ENCODE measurements at places on chromosomes 3 and 15.

GRCh38 chr15:60649845-60650548, 171.1 kb upstream of the ICE2 start:
- peak; percentile 7 for DNase-seq

DNA sequence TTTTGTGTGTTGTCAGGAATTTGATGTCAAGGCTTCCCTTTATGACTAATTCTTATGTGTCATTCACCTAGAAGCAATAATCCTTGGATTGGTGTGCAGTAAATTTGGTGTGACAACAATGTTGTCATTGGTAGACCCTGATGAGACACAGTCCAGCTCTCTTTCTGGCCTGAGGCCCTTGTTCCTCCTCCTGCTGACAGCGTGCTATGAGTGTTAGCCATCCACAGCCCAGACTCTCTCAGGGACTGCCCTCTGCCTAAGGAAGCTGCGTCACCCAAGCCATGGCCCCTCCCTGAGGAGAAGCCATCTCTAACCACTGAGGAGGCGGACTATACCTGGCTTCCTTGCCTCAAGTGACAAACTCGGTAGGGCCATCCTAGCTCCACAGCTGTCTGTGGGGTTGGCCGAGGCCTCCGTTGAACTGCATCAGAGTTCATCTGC, 13.3 kb upstream of the TM4SF1 start:
- DNase-seq = no peak

DNA sequence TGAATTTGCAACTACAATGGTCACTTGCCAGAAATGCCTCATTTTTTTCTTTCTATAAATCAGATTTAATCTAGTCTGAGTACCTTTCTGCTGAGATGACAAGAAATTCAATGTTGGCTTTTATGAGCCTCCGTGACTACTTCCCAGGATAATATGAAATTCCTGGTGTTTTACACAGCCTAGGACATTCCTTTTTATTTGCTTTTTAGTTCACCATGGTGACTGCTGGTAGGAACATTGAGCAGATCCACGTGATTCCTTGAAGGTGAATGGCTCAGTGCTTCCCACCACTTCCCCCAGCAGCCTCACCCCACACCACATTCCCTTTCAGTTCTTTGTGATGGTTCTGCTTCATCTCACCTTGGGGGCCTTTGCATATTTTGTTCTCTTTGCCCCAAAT, 4.3 kb upstream of the NPTN start:
- DNase-seq = no peak

DNA sequence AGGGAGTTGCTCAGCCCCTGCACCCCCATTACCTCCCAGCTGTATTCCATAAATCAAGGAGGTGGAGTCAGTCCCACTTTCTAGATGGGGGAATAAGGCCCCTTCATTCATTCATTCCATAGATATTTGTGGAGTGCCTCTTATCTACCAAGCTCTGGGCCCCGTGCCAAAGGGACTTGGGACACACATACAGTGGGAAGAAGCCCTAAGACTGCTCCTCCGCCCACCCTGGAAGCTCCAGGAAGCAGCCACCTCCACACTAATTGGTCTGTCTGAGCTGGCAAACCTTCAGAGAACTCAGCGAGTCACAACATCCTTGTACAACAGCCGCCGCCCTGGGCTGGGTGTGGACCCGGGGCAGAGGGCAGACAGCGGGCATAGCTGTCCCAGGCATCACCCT, 6.4 kb downstream of the STRA6 start:
- DNase-seq = no peak

- DNase-seq = no peak
Observed at GRCh38 chr3:127183931-127184869, 8.7 kb upstream of the PRR23E start.

DNA sequence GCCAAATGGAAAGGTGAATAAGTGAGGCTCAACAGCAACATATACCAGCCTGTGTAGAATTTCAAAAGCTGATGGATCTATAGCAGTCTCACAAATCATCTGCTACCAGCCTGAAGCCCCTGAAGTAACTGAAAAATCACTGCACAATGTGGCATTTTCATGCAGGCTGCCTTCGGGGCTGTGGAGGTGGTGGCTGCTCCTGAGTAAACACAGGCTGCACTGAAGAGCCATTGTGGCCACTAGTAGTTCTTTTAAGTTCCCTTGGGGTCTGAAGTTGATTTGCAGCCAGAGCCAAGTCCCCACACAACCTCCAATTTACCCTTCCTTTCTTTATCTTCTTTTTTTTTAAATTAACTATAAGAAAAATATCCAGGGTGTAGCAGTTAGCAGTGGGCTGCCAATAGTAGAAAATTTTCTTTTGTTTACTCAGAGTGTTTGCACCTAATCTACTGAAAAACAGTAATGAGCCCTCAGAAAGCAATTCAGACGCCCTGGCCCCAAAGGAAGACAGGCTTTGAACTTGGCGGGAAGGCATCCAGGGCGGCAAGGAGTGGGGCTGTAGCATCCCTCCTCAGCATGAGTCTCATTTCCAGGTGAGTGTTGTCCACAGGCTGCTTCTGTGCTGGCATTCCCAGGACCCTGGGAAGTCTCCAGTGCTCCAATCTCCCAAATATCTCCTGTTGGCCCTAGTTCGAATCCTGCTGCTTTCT, 13.3 kb upstream of the SUSD5 start:
- no peak for DNase-seq

DNA sequence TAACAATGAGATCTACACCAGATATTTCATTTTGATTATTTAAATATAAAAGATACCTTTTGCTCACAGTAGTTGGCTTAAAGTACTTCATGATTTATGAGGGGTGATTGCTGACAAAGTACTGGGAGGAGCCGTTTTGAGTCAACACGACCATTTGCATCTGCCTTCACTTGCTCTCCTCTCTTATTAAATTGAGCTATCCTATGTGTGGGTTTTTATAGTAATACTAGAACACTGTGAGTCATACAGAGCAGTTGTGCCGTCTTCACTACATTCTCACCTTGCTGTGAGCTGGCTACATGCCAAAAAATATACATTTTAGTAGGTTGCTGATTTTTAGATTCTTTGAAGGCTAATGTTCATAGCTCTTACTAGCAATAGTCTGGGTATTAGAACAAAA, 161.2 kb downstream of the ALCAM start:
- DNase-seq = no peak

DNA sequence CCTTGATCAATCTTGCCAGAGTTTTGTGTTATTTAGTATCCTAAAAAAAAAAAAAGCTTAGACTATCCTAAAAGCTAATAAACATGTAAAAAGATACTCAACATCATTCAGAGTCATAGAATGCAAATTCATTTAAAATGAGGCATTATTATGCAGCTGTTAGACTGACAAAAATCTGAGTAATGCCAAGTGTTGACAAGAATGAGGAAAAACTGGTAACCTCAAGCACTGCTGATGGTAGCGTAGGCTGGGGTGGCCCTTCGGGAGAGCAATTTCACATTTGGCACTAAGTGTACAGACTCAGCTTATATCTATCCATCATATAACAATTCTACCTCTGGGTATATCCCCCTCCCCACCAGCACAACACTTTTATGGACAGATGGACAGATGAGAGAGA, 280.4 kb downstream of the RAP2B start:
- no peak for DNase-seq

- no peak for DNase-seq
Observed at GRCh38 chr3:138578961-138579574, 15.0 kb downstream of the CEP70 start.

DNA sequence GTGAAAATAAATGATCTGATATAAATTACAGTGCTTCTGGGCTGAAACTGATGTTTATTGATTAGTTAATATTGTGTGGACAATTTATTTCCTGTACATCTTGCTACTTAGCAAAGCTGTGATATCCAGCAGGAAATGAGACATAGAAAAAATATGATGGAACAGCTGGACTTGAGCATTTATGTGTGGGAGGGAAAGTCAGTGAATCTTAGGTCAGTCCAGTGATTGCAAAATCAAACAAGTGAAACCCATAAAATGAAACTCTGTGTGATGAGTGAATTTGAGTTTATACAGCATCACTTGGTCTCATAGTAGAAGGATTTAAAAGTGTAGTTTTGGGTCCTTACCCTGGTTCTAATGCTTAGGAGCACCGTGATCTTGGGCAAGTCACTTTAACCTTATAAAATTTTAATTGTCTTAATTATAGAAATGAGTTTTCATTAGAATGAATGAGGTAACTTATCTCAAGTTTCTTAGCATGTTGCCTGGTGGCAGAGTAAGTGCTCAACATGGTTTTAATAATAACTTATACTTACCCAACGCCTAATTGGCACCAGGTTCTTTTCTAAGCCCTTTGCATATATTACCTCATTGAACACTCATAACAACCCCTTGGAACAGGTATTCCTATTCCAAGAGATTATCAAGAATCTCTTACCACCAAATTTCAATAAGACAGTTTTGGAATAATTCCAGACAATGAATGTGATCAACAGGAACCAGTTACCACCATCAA, 194.6 kb downstream of the ADAMTSL3 start:
- no peak for DNase-seq

DNA sequence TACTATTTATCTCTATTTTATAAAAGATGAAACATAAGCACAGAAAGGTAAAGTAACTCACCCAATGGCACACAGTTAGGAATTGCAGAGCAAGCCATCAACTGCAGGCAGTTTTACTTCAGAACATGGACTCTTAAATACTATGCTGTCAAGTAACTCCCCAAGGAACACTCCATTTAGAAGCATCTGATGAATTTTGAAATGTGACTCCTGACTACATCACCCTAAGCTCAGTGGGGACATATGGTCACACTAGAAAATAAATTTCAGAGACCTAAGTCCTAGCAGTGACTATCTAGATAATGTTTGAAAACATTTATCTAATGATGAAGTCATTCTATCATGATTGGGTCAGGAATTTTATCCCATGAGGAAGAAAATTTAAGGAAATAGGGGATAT, 272.8 kb upstream of the ARRDC4 start:
- no peak for DNase-seq

DNA sequence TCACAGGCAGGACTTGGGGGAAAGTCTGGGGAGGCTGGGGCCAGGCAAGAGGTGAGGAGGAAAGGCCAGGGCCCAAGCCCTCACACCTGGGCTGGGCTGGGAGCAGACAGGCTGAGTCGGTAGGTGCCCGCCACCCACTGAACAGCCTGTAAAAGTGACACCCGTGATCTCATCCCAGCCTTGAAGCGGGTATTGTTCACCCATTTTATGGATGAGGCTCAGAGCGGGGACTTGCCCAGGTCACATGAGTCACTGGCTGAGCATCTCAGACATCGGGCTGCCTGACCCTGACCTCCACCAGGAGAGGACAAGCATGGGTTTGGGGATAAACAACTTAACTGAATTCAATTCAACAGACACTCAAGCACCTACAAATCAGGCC, 52.0 kb upstream of the CTSH start:
- DNase-seq = no peak

- DNase-seq = no peak
Observed at GRCh38 chr15:82118040-82118439, 72.2 kb upstream of the MEX3B start.

DNA sequence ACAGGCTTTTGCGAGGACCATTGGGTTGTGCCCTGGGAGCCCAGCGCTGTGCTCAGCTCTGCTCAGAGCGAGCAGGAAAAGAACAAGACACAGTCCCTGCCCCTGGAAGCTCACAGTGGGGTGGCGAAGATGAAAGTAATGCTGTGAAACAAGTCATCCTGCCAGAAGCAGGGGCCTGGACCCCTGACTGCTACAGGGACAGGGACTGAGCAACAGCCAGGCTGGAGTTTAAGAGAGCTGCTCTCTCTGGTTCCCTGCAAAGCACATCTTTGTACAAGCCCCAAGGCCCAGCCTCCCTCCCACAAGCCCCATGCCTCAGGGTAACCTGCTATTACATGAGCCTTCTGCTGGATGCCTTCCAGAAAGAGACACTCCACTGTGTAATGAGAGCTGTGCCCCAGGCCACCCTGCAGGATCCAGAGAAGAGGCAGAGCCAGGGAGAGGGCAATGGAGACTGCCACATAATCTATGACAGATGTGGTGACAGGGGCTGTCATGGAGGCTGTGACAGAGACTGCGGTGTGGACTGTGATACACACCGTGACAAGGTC, 7.1 kb upstream of the HCN4 start:
- DNase-seq = no peak

DNA sequence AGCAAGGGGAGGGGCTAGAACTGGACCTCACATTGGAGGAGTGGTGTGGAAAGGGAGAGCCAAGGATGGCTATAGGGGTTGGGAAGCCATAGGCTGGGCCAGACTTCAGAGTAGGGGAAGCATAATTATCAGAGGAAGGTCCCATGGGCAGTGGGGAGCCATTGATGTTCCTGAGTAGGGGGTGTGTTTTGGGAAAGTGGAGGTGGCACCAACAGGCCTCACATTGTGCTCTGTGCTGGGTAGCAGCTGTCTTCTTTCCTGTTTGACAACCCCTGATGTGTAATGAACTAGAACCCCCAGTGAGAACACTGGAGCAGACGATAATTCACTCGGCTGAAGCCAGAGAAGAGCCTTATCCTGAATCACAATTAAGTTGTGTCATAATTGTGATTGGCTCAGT, 41.2 kb downstream of the SLC6A11 start:
- no peak for DNase-seq

DNA sequence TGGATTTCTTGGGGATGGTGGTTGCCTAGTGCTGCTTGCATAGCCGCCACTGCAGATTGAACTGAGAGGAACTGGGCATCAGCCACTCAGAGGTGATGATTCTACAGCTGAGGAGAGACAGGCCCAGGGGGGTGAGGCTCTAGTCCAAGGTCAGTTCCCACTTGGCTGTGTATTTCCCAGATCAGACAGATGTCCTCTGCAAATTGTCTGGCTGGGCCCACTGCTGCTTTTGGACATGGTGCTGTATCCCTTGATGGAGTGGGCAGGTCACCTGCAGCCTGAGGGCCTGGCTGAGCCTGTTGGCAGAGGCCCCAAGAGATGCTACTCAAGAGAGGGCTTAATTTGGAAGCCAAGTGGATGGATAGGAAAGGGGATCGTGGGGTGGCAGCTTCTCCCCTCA, 124.5 kb upstream of the CTDSPL start:
- no peak for DNase-seq

- DNase-seq = no peak
Observed at GRCh38 chr15:31295658-31296057, 31.0 kb upstream of the KLF13 start.

GRCh38 chr3:170096342-170096741, 58.5 kb downstream of the GPR160 start:
- no peak for DNase-seq

DNA sequence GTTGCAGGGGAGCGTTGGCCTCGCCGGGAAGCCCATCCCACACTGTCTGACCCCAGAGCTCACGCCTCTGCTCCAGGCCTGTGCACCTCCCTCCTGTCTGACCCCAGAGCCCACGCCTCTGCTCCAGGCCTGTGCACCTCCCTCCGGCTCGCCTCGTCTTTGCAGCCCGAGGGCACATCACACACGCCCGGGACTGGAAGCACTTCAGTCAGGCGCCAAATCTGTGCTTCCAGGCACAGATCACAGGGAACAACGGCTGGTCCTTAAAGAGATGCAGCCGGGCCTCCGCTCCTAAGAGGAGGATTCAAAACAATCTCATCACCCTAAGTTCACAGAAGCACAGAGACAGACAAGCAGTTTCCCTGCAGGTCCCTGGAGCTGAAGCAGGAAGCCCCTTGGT, 103.0 kb upstream of the RPL32 start:
- DNase-seq = no peak

DNA sequence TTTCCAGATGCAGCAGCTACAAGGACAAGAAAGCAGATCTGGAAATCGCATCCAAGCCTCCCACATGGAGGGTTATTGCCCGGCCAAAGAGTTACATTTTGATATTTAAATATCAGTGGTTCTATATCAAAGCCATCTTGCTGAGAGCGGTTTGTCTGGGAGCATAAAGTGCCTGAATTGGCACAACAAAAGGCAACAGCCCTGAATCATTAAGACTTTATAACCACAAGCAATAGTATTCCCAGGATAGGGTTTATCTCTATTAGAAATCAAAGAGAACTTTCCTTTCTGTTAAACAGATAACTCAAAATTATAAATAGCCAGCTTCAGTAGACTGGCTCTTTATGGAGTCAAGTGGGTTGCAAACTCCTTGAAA, 564.7 kb downstream of the ROBO1 start:
- DNase-seq = no peak
